Mammary microvascular endothelial cell (primary cell): ENCODE measurements at places on chromosomes 16 and 17. TPM values are rescaled to one million over a fixed set of nuclear protein-coding genes. Genes with fewer than 3 reads are reported as not detected.

TMEM186 gene
- total RNA-seq: 4.4 and 6.0 TPM in 2 replicates

TERB1 gene
- not detected in 2 replicates for total RNA-seq

CISD3 gene
- total RNA-seq: 11.6 and 14.1 TPM in 2 replicates

SOCS1 gene
- 1.7 and 2.4 TPM in 2 replicates for total RNA-seq

B3GNT9 gene
- 2.2 and 4.6 TPM in 2 replicates for total RNA-seq

COG8 gene
- 30.9 and 34.4 TPM in 2 replicates for total RNA-seq

CD7 gene
- not detected in 2 replicates for total RNA-seq

PIK3R6 gene
- not detected in 2 replicates for total RNA-seq

HBA2 gene
- total RNA-seq: not detected in 2 replicates

KIFC3 gene
- total RNA-seq: 46.4 and 53.0 TPM in 2 replicates

TRPV3 gene
- total RNA-seq: not detected in 2 replicates

MT1F gene
- 2.0 and 2.9 TPM in 2 replicates for total RNA-seq

CLEC19A gene
- not detected in 2 replicates for total RNA-seq

KRTAP16-1 gene
- not detected in 2 replicates for total RNA-seq

RPRML gene
- not detected in 2 replicates for total RNA-seq

KRTAP1-1 gene
- total RNA-seq: not detected in 2 replicates

NUPR1 gene
- 12.5 and 13.5 TPM in 2 replicates for total RNA-seq
